Endothelial cell of umbilical vein (primary cell): ENCODE measurements at places on chromosomes 6 and 20.
A peak's percentile ranks its signal among the peaks of the same experiment; 100 is the strongest.

DNA sequence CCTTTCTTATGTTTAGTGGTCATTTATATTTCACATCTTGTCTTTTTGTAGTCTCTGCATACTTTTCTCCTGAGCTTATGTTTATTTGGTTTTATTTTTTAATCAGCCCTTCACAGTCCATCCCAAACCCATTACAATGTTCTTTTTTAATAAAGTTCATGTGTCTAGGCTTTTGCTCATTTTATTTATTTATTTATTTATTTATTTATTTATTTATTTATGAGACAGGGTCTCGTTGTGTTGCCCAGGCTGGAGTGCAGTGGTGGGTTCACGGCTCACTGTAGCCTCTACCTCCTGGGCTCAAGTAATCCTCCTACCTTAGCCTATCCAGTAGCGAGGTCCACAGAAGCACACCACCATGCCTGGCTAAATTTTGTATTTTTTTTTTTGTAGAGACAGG is 3.1 kb downstream of the COQ3 start:
- no peak for DNase-seq

GRCh38 chr20:44632103-44632752 is 19.3 kb downstream of the ADA start:
- DNase-seq = no peak

- DNase-seq = no peak
Measured at GRCh38 chr6:5599127-5599526, 337.8 kb downstream of the FARS2 start.

DNA sequence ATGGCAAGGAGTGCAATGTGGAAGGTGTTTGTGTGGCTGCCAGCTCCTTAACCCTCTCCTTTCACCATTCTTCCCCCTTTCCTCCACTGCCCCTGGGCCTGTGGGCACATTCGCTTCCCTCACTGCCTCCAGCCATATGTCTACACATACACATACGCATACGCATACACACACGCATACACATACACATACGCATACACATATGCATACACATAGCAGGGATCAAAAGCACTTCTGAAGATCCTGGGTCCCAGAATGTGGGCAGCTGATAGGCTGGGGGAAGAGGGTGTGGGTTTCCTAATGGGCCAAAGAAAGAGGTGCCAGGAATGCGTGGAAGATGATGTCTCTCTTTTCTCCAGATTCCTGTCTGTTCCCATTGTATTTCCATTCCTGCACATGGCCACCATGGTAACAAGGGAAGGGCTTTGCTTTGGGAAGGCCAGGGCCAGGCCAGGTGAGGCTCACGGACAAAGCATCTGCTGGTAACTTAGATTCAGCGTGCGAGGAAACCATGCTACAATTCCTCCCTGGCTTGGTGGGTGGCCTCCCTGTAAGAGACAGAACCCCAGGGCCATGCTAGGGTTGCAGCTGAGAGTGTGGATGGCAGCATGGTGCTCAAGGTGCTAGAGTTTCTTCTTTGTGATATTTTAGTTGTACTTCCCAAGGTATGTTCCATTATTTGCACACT is 44.8 kb upstream of the GTSF1L start:
- DNase-seq = no peak

- peak; percentile 76 for DNase-seq
Measured at GRCh38 chr20:48904566-48905296, 16.8 kb upstream of the ARFGEF2 start.

- DNase-seq = peak; percentile 21
Measured at GRCh38 chr6:111541026-111541681, 58.1 kb upstream of the REV3L start.

DNA sequence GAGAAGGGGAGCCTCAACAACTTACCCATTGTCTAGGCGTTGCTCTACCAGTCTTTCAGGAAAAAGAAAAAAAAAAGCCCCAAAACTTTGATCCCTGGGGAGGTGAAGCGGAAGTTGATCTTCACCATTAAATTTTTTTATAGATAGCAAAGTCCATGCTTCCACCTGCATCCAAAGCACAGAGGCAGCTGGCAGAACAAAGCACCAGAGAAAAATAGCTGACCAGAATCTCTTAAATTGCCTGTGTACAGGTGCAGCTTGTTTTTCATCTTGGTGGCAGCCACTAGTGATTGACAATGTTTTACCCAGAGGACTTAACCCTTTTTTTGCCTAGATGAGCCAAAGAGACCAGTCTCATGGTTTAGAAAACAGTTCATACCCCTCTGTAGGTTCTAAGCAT is 86.0 kb downstream of the MYB start:
- DNase-seq = no peak

DNA sequence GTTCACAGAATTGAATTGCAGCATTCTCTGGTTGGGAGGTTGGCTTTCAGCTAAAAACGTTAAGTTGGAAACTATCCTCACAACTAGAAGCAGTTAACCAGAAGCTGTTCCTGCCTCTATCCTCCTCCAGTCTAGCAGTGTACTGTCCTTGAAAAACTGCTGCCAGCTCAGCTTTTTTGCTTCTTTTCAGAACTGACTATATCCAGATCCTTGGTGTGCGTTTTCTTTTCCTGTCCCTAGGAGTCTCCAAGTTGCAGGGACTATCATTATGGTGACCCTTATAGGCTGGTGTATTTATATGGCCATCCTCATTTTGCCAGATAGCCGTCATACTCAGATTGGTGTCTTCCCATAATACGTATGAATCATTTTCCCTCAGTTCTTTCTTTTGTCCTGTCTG is 5.5 kb downstream of the ITCH start:
- no peak for DNase-seq

- no peak for DNase-seq
Measured at GRCh38 chr20:42613076-42613475, 576.6 kb downstream of the PTPRT start.

GRCh38 chr6:131949620-131949908 is 1.6 kb downstream of the CCN2 start:
- no peak for DNase-seq
